ENCODE measurements at places on chromosomes 6 and 20. TPM values are rescaled to one million over a fixed set of nuclear protein-coding genes. Genes with fewer than 3 reads are reported as not detected.

The LRRC1 gene
- 14.0 TPM for total RNA-seq

The BCAS4 gene
- 15.3 TPM for total RNA-seq

The TAGAP gene
- not detected for total RNA-seq

The NR2E1 gene
- total RNA-seq: 0.25 TPM

The OSER1 gene
- 44.4 TPM for total RNA-seq

The IBTK gene
- 19.5 TPM for total RNA-seq

The RWDD2A gene
- total RNA-seq: 8.5 TPM

The PAK5 gene
- total RNA-seq: 1.6 TPM

The CRISP2 gene
- not detected for total RNA-seq

The LTV1 gene
- total RNA-seq: 18.9 TPM

The PTPN1 gene
- total RNA-seq: 35.3 TPM

DNA sequence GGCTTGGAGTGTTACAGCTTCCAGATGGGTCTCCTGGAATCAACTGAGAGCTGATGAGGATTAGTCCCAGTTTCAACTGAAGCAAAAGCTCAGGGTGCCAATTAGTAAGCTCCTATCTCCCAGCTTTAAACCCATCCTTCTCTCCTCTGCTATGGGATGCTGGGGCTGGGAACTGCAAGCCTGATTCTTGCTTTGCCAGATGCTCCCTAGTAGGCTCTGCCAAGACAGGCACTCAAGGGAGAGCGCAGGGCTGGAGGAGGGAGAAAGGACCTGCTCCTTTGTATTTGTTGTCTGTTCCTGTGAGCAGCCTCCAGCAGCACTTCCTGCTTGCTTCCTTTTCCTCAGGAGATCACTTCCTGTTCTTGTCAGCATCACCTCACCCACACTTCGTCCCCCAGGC is 309.7 kb downstream of the KIF16B start:
- no peak for DNase-seq

DNA sequence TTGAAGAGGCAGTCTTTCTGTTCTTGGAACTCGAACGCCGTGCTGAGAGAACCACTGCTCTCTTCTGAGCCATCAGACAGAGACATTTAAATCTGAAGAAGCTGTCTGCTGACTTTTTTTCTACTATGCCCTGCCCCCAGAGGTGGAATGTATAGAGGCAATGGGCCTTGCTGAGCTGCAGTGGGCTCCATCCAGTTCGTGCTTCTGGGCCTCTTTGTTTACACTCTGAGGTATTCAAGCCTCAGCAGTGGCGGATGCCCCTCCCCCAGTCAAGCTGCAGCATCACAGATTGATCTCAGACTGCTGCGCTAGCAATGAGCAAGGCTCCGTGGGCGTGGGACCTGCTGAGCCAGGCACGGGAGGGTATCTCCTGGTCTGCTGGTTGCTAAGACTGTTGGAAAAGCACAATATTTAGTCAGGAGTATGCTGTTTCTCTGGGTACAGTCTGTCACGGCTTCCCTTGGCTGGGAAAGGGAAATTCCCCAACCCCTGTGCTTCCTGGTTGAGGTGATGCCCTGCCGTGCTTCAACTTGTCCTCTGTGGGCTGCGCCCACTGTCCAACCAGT is 526.8 kb downstream of the CD109 start:
- DNase-seq: peak; percentile 58

DNA sequence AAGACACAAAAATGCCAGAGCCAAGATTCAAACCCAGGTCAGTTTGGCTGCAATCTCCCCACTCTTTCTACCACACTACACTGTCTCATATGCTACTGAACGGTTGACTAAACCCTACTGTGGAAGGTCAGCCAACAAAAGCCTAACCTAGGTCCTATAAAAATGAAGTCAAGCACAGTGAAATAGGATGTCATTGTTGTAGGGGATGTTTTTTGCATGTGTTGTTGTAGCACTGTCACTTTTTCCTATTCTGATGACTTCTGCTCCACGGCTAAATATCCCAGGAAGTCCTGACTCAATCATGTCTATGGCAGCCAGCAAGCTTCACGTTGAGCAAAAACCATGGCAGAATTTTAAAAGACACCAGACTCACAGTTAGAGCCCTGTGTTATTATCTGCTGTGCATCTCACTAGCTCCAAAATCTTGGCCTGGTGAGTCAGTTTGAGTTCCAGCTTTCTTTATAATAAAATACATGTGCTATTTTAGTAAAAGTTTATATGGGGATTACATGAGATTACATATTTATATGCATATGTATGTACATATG is 322.1 kb upstream of the NT5E start:
- DNase-seq: no peak

GRCh38 chr6:35267446-35267845 is 7.9 kb downstream of the ZNF76 start:
- no peak for DNase-seq

- peak; percentile 44 for DNase-seq
Measured at GRCh38 chr6:42745083-42745639, 742 bp downstream of the TBCC start.

- DNase-seq: no peak
Measured at GRCh38 chr6:58113960-58114359, 796.5 kb downstream of the PRIM2 start.

DNA sequence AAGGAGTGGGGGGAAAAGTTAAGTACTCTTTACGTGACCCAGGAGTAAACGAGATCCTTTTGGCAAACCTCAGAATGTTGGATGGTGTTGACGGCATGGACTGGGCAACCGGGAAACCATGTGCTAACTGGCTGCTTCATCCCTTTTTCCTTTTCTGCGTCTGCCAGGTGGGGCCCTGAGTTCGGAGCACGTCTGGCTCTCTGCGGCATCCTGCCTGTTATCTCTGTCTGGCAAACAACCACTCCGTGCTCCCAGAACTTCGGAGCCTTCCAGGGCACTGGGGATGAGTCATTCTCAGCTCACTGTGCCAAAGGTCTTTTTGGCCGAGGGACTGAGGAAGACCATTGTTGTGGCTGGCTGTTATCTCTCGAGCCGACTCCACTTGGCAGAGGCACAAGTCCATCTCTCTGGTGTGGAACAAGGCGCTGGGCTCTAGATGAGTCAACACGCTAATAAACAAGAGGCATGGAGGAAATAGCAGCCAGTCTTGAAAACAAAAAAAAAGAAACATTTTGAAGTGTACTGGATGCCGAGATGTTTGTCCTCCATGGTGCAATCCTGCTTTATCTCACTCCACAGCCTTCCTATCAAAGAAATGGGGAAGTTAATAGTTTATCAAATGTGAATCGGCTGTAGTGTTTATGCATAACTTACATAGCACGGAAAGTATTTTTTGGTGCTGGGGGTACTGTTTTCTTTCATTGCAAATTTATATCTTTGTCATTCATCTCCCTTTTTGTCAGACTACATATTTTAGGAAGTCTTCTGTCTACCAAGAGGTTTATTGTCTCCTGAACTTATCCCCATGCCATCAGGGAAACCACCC is 64.6 kb upstream of the TXNDC5 start:
- DNase-seq: no peak

DNA sequence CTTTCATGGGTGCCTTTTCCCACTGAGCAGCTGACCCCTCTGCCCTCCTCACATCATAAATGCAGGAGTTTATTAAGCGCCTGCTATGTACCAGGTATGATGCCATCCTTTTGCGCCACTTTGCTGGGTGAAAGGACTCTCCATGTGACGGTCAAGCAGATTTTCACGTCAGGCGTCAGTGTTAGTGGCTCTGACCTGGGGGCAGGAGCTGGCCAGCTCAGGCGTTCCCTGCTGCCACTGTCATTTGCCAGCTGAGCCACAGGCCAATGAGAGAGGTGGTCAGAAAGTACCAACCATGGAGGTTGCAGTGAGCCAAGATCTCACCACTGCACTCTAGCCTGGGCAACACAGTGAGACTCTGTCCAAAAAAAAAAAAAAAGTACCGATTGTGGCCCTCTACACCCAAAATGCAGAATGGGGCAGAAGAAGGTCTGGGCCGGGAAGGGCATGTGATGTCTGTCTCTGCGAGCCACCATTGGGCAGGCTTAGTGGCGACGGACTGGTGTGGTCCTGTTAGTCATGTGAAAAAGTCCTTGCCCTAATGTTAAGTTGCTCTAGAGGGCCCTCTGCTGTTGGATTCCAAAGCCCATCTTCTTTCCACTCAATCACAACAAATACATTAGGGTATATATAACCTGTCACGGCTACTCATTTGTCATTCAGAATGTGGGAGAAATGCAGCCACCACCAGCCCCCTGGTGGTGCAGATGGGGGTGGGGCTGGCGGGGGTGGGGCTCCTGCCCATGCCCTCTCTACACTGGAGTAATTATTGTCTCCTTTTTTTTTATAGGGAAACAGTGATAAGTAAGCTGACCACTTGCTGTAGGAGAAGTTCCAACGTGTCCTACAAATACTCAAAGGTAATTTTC is 18.4 kb upstream of the SLC22A1 start:
- DNase-seq: peak; percentile 48

GRCh38 chr6:87654122-87654521 is 47.9 kb downstream of the AKIRIN2 start:
- DNase-seq: no peak

- peak; percentile 63 for DNase-seq
Measured at GRCh38 chr6:4969609-4970285, 34.1 kb downstream of the RPP40 start.

DNA sequence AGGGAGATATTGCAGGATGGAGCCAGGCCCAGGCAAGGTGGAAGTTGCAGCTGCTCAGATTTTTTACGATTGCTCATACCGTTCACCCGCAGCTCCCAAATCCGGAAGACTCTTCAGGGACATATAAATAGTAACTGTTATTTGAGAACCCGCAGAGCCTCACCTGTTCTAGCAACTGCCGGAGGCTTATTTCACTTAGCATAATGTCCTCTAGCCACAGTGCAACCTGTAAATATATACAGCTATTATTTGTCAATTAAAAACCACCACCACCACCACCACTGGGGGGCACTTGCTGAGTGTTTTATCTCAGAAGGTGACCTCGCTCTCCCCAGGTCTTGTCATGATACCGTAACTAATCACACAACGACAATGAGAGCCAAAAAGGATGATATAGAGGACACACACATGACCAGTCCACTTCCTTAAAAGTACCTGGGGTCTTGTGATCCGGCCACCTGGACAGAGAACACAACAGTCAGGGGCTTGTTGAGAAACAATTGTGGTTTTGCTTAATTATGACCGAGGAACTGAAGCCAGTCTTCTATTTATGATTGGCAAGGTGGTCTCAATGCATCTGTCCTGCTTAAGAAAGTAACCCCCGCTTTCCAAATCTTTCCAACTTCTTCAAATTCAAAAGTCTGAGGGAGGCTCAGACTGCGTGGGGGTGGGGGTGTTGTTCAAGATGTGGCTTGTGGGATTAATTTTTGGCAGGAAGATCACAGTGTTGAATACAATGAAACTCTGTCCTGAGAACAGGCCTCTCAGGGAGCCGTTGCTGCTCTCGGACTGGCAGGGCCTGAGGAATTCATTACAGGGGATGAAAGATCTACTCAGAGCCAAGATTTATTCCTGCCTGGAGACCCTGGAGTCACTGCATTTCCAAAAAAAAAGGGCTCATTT is 107.7 kb upstream of the PRND start:
- DNase-seq: peak; percentile 61

DNA sequence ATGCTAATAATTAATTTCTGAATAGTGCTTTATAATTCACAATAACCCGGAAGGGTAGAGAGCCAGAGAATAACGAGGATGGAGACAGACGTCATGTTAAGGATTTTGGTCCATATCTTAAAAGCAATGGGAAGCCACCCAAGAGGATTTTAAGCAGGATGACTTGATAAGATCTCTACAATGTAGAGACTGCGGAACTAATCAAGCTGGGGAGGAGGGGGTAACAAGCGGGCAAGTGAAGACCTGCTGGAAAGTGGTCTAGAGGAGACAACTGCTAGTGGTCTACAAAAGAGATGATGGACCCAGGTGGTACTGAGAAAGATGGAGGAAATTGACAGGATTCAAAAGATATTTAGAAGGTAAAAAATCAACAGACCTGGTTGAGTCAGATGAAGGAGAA is 7.2 kb downstream of the ZBTB2 start:
- no peak for DNase-seq

DNA sequence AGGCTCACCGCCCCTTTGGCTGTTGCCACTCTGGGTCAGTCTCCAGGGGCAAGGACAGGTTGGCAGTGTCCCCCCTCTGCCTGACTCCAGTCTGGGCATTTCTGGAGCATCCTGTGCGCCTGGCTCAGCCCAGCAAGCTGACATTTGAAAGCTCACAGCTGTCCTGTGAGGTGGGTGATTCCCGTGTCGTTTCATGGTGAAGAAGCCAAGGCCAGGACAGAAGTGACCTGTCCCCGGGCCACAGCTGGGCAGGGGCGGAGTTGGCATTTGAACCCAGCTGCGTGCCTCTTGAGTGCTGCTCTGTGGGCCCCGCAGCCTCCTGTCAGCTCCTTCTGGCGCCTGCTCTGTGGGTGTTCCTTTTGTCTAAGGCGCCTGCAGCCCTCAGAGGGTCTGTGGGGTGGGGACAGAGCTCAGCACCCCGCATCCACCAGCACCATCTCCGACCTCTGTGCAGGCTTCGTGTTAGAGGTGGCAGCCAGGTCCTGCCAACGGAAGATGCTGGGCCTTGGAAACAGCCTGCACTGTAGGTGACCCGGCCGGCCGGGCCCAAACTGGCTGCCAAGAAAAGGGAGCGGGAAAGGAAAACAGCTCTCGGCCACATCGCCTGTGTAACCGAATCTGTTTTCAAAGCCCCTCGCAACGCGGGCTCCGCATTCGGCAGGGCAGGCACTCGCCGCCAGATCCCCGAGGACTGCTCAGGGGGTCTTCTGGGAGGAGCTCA is 5.8 kb upstream of the GATA5 start:
- DNase-seq: peak; percentile 58

- no peak for DNase-seq
Measured at GRCh38 chr6:32744776-32745175, 3.6 kb downstream of the HLA-DQA2 start.

DNA sequence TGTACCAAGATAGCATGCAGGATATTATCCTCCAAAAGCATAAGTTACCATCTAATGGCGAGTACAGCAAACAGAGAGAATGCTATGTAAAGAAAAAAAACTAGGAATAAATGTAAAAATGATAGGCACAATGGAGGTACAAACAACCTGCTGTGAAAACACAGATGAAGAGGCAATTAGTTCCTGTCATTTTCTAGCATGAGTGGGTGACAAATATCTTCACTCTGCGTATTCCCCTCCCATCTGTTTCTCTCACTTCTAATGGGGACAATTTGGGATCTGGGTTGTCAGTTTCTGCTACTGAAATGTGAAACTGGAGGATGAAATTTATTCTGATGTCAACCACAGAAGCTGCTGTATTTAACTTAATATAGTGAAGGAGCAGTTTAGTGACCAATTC is 11.7 kb upstream of the PTPRK start:
- no peak for DNase-seq

- DNase-seq: no peak
Measured at GRCh38 chr20:23135449-23136420, 49.6 kb upstream of the CD93 start.

DNA sequence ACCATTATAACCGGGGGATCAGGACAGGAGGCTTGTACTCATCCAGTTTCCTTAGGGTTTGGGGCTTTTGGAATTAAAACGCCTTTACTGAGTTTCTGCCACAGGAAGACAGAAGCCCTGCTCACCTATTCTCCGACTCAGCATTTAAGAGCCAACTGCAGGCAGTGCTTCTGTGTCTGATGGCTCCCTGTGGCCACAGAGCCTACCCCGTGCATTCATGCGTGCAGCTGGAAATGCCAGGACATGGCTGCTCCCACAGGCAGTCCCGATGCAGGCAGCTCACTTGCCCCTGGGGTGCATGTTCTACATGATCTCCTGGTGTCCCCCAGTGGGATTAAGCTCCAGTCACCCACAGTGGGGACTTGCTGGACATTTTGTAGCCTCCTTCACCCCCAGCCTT is 22.2 kb downstream of the ZNF831 start:
- DNase-seq: peak; percentile 68

Data from neural progenitor cell (in vitro differentiated cells).